T-helper 1 cell (primary cell): ENCODE measurements at places on chromosomes 1 and 21.

DNA sequence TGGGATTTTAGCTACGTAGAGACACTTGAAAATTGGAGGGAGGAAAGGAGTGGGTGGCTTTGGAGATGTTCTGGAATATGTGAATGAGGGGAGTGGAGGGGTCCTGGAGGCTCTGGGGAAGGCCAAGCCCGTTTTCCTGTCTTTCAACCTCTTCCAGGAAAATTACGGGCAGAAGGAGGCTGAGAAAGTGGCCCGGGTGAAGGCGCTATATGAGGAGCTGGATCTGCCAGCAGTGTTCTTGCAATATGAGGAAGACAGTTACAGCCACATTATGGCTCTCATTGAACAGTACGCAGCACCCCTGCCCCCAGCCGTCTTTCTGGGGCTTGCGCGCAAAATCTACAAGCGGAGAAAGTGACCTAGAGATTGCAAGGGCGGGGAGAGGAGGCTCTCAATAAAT lies 442 bp upstream of the RUSC1 start:
- DNase-seq: no peak

GRCh38 chr21:45838634-45839033 lies 142.9 kb upstream of the COL6A1 start:
- DNase-seq: no peak

DNA sequence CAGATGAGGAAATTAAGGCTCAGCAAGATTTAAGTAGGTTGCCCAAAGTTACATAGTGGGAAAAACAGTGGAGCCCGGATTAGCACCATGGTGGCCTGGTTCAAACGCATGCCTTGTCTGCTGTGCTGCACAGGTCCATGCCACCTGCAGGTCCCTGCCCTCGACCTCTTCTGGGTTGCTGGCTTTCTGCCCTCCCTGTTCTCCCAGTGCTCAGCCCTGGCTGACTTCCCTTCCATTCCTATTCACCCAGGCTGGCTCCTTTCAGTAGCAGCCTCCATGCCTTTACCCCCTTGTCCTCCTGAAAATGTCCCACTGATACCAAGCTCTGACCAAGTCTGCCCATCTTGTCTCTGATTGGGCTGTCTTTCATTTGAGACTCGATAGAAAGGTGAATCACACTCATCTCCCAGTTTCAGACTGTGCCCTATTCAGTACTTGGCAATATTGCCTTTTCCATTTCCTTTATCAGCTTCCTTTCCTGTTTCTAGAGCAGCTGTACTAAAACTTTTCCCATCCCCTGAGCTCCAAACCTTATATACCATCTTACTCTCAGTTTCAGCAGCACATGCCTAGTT lies 75.8 kb downstream of the ST3GAL3 start:
- no peak for DNase-seq

DNA sequence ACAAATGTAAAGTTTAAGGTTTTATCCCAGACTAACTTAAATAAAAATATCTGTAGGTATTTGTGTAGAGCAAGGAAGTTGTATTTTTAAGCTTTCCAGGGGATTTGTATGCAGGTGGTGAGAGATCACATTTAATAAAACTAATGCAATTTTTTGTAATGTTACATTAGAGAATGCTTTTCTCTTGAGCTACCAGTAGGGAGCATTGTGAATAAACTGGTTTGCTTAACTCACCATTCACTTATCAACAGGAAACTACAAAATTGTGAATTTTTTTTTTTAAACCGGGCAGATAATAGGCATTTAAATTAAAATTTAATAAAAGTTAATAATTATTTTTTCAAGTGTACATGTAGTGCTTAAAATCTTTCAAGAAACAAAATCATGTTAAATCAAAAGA lies 78.6 kb downstream of the IVNS1ABP start:
- DNase-seq: no peak

DNA sequence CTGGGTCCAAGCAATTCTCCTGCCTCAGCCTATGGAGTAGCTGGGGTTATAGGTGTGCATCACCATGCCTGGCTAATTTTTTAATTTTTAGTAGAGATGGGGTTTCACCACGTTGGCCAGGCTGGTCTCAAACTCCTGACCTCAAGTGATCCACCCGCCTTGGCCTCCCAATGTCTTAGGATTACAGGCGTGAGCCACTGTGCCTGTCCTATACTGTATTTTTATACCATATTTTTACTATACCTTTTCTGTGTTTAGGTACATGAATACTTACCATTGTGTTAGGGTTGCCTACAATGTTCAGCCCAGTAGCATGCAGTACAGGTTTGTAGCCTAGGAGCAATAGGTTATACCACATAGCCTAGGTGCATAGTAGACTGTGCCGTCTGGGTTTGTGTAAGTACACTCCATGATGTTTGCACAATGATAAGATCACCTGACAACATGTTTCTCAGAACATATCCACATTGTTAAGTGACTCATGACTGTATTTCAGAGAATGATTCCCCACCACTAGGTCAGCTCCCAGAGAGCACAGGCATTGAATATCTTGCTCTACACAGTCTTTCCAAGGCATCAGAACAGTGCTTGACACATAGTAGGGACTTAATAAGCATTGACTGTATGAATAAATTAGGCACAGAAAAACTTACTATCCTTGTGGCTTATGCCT lies 6.0 kb upstream of the CITED4 start:
- DNase-seq: no peak

- DNase-seq: no peak
Observed at GRCh38 chr21:21730512-21730911, 732.3 kb downstream of the NCAM2 start.

DNA sequence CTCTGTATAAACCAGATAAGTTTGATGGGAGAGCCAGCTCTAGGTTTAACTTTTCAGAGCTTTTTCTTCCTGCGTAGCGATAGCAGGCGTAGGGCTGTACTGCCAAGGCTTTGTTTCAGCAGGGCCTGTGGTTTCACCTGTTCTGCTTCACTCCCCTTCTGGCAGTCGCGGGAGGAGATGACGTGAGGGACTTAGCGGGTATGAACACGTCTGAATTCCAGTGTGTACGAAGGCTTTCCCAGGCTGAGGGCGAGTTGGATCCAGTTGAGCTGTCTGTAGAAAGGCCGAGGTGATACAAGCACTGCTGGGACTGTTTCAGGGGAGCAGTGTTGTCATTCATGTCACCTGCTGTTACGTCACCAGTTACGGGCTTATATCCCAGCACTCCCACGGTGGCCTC lies 21.2 kb downstream of the PEX14 start:
- DNase-seq: no peak

- no peak for DNase-seq
Observed at GRCh38 chr1:66351478-66351877, 182.5 kb upstream of the SGIP1 start.

- DNase-seq: no peak
Observed at GRCh38 chr1:244735404-244735803, 82.5 kb downstream of the DESI2 start.

- no peak for DNase-seq
Observed at GRCh38 chr1:24786191-24786590, 40.9 kb downstream of the CLIC4 start.

DNA sequence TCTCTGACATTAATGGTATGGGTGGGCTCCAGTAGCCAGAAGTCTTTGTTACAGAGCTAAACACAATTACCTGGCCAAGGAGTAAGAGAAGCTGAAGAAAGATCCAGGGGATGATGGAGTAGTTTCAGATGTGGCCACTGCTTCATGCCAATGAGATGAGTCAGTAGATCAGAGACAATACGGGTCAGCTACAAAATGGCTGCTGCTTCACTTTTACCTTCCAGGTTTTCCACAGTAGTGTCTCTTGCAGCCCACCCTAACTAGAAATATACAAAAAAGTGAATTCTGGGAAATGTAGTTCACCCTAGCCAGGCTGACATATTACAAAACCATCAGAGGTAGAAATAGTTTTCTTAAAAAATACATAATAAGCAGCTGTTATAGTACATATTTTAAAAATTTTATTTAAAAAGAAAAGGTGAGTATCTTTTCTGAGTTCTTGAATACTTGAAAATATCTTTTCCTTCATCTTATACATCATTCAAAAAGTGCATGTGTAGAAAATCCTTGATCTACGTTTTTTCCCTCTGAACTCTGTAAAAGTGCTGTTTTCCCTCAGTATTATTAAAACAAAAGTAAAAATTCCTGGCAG lies 36.1 kb downstream of the LRIF1 start:
- DNase-seq: no peak

DNA sequence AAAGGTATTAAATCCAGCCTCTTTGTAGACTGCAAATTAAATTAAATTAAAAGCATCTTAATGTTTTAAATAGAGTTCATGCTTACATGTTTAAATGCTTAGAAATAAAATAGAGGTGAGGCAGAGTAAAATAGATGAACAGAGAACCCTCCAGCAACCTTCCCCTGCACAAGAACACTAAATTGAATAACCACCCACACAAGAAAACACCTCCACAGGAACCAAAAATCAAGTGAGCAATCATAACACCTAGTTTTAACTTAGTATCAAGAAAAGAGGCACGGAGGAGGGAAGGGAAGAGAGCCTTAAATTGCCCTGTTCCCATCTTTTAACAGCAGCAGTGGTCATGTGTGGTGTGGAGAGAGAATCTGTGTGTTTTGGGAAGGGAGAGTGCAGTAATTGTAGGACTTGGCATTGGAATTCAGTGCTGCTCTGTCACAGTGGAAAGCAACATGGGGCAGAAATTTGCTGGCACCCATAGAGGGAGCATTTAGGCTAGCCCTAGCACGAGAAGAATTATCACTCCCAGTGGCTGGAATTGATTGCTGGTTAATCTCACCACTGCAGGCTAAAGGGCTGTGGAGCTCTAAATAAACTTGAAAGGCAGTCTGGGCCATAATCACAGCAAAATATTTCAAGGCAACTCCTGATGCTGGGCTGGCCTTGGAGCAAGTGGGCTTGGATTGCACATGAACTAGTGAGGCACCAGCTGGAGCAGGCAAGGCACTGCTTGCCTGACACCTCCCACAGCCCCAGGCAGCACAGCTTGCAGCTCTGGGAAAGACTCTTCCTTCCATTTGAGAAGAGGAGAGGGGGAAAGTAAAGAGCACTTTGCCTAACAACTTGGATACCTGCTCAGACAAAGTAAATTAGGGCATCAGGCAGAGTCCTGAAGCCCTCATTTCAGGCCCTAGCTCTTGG lies 1478.8 kb downstream of the NCAM2 start:
- DNase-seq: no peak

DNA sequence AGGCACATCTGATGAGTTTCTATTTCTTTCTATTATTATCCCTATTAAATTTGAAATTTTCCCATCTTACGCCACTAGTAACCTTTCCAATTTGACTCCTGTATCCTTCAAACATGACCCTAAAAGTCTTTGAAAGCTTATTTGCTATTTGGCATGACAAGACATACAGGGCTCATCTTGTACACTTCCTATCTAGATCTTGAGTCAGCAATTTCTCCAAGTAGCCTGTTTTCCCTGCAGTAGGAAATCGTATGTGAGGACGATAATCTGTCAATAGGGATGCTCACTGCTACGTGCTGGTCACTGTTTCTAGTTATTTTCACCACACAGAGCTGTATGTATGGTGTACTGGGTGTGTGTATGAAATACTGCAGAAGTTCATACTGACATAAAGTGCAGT lies 142.7 kb downstream of the CDC42BPA start:
- DNase-seq: no peak

- no peak for DNase-seq
Observed at GRCh38 chr1:202568826-202569225, 141.4 kb downstream of the SYT2 start.

DNA sequence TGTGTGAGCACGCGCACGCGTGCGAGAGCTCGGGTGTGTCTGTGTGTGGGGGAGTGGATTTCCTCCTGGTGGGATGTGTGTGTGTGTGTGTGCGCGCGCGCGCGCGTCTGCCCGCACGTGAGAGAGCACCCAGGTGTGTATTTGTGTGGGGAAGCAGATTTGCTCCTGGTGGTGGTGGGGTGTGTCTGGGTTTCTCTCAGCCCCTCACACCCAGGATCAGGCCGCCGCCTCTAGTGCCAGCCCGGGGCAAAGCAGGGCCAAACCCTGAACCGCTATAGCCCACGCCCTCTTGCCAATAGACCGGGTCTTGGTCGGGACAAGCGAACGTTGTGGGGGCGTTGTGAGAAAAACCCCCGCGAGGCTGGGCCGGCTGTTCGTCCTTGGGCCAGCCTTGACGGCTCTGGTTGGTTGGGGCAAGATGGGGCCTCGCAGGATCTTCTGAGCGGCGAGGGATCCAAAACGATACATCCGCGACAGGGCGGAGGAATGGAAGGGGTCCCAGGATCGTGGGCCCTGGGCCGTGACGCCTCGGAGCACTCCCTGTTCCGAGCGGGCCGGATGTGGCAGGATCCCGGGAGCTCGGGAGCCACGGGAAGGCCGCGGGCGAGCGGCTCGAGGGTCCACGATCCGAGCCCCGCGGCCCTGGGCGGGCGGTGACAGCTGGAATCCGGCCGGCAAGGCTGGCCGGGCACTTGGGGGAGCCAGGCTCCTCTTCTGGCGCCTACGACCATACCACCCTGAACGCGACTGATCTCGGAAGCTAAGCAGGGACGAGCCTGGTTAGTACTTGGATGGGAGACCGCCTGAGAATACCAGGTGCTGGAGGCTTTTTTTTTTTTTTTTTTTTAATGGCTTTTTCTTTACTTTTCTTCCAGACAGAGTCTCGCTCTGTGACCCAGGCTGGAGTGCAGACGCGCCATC lies 68.2 kb downstream of the RNF187 start:
- DNase-seq: no peak

GRCh38 chr1:243503155-243503554 lies 247.3 kb downstream of the SDCCAG8 start:
- no peak for DNase-seq

- no peak for DNase-seq
Observed at GRCh38 chr1:231527586-231528171, 790 bp upstream of the TSNAX start.

GRCh38 chr1:8285103-8285502 lies 32.8 kb upstream of the SLC45A1 start:
- no peak for DNase-seq

GRCh38 chr21:23607782-23608431 lies 1999.4 kb downstream of the MRPL39 start:
- DNase-seq: no peak

GRCh38 chr1:44406737-44407429 lies 1.8 kb downstream of the RNF220 start:
- no peak for DNase-seq

GRCh38 chr1:235935235-235936225 lies 68.8 kb upstream of the LYST start:
- DNase-seq: no peak

GRCh38 chr1:13967707-13968106 lies 267.7 kb downstream of the PRDM2 start:
- DNase-seq: no peak

DNA sequence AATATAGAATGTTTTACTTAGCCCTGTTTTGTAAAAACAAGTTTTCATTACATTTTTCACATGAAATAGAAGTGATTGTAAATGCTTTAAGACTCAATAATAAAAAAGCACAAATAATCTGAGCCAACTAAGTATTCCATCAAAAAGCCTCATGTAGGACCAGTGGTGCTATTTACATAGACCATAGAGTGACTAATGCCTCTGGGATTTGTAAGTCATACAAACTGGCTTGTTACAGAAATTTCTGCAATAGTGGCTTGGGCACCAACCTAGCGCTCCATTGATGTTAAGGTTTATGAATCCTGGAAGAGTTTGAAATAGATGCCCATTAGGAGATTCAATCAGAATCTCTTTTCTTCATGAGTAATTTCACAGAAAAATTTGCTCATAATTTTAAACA lies 31.9 kb downstream of the ZMYM1 start:
- no peak for DNase-seq

GRCh38 chr1:28028873-28029654 lies 59.3 kb downstream of the EYA3 start:
- no peak for DNase-seq
